Prostate gland (tissue), 2 donors: ENCODE measurements at places on chromosomes 3 and 15.

DNA sequence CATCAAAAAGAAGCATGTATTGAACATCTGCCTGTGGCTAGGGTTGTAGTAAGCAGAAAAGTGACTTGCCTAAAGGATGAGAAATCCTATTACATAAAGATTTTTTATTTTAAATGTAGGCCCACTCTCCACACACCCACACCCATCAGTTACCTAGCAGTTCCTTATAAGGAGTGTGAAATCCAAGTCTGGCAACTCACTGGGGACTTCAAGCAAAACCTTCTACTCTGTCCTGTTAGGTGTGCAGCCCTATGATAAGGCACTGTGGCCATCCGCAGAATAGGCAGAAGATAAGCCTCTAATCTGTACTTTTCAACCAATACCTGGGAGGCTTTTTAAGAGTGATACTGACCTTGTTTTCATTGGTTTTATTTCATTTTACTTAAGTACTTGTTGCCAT, 52.7 kb upstream of the TJP1 start:
- H3K4me1 ChIP-seq = peaks cover 9% of the 10 kb centered on the region
- H3K4me3 ChIP-seq = no peak overlapping the region
- H3K36me3 ChIP-seq = no peaks in the 10 kb centered on the region
- no peaks in the 10 kb centered on the region for H3K27me3 ChIP-seq
- no peak for DNase-seq

GRCh38 chr15:90807074-90807785, 61.2 kb upstream of the FURIN start:
- H3K4me3 ChIP-seq = no peak overlapping the region
- no peaks in the 10 kb centered on the region for H3K36me3 ChIP-seq
- no peak for DNase-seq
- H3K27me3 ChIP-seq = no peaks in the 10 kb centered on the region
- H3K4me1 ChIP-seq = no peaks in the 10 kb centered on the region

DNA sequence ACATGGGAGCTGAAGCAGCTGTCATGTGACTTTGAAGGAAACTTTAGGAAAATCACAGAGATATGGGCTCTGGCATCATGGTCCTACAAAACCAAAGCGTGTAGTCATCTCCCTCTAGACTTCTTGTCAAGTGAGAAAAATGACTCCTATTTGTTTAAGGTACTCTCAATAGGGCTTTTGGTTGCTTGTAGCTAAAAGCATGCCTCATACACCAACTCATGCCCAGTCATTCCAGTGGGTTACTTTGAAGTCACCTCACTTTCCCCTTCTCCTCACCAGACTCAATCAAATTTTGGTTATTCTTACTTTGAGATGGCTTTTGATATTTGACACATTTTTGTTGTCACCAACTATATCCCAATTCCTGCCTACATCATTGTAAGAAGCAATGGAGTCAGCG, 81.6 kb downstream of the BOC start:
- H3K27me3 ChIP-seq = no peaks in the 10 kb centered on the region
- no peak for DNase-seq
- H3K36me3 ChIP-seq = no peaks in the 10 kb centered on the region
- H3K4me3 ChIP-seq = no peak overlapping the region
- no peak overlapping the region for H3K27ac ChIP-seq

DNA sequence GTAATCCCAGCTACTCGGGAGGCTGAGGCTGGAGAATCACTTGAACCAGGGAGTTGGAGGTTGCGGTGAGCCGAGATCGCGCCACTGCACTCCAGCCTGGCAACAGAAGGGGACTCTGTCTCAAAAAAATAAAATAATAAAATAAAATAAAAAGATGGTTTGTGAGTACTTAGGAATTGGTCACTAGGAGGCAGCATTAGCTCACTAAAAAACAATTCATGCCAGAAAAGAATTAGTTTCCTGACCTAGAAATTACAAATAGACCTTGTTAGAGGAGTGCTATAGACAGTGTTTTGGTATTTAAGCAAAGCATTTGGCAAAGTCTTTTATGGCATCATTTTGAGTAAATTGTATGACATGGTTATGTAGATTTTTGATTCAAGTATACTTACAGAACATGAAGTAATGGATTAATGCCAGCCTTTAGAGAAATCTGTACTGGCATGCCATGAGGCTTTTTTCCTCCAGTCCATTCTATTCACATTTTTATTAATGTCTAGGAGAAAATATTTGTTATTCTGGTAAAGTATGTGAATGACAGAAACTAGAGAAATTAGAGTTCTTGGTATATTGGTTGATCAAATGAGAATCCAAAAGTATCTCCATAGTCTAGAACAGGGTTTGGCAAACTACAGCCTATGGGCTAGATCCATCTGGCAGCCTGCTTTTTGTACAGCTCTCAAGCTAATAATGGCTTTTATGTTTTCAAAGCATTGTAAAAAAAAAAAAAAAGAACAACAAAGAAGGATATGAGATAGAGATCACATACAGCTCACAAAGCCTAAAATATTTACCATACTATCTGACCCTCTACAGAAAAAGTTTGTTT, 81.6 kb downstream of the LRRC49 start:
- no peaks in the 10 kb centered on the region for H3K4me1 ChIP-seq
- H3K27ac ChIP-seq = no peak overlapping the region
- H3K4me3 ChIP-seq = no peak overlapping the region
- DNase-seq = no peak
- H3K36me3 ChIP-seq = no peaks in the 10 kb centered on the region
- no peaks in the 10 kb centered on the region for H3K27me3 ChIP-seq

- no peaks in the 10 kb centered on the region for H3K36me3 ChIP-seq
- H3K27me3 ChIP-seq = no peaks in the 10 kb centered on the region
- H3K4me1 ChIP-seq = no peaks in the 10 kb centered on the region
- H3K4me3 ChIP-seq = no peak overlapping the region
- H3K27ac ChIP-seq = no peak overlapping the region
Measured at GRCh38 chr15:38149315-38149714, 103.3 kb upstream of the SPRED1 start.

- no peaks in the 10 kb centered on the region for H3K36me3 ChIP-seq
- no peaks in the 10 kb centered on the region for H3K27me3 ChIP-seq
- no peak for DNase-seq
- no peak overlapping the region for H3K27ac ChIP-seq
- H3K4me3 ChIP-seq = no peak overlapping the region
Measured at GRCh38 chr3:52436500-52437149, 8.3 kb downstream of the SEMA3G start.

GRCh38 chr15:85324202-85324601, 56.2 kb upstream of the AKAP13 start:
- no peaks in the 10 kb centered on the region for H3K27me3 ChIP-seq
- no peaks in the 10 kb centered on the region for H3K4me1 ChIP-seq
- H3K27ac ChIP-seq = no peak overlapping the region
- DNase-seq = no peak
- H3K36me3 ChIP-seq = no peaks in the 10 kb centered on the region

GRCh38 chr15:79966634-79967297, 4.2 kb downstream of the BCL2A1 start:
- H3K27ac ChIP-seq = no peak overlapping the region
- no peaks in the 10 kb centered on the region for H3K27me3 ChIP-seq
- no peaks in the 10 kb centered on the region for H3K36me3 ChIP-seq

DNA sequence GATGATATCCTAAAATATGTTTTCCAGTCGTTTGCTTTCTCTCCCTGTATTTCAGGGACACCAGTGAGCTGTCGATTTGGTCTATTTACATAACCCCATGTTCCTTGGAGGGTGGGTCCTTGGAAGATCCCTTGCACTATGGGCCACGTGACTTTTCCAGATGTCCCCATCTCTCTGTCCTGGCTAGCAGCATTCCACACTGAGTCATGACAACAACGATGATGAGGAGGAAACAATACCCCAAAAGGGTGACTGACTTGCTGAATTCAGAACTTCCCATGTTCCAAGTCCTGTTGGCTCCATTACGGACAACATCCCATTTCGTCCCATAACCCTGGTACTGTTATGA, 134.3 kb downstream of the NSMCE3 start:
- DNase-seq = no peak
- H3K27me3 ChIP-seq = no peaks in the 10 kb centered on the region
- H3K4me1 ChIP-seq = no peaks in the 10 kb centered on the region

DNA sequence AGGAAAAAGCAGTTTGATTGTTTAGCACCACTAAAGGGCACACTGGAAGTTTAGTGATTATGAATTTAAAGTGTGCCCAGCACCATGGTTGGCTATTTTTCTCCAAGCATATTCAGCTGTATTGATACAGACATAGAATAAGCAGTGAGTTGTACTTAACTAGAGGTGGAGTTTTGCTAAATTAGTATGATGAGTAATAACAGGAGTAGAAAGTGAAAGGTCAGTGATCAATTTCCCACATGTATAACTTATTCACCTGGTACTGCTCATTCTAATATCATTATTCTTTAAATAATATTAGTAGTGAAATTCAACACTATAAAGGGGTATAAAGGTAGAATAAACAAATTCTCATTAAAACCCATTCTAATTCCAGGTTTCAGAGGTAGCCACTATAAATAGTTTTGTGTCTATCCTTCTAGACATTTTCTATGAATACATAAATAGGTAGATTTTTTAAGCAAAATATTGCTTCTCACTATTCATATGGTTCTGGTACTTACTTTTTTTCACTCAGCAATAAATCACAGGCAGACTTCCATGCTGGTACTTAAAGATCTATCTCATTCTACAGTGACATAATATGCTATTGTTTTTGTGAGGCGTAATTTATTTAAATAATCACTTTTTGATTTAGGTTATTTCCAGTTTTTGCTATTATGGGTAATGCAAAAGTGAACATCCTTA, 732.9 kb downstream of the VGLL3 start:
- no peak overlapping the region for H3K27ac ChIP-seq
- H3K4me1 ChIP-seq = no peaks in the 10 kb centered on the region
- no peaks in the 10 kb centered on the region for H3K36me3 ChIP-seq
- no peak overlapping the region for H3K4me3 ChIP-seq

- no peak for DNase-seq
- no peak overlapping the region for H3K4me3 ChIP-seq
- H3K27ac ChIP-seq = no peak overlapping the region
- H3K4me1 ChIP-seq = no peaks in the 10 kb centered on the region
- no peaks in the 10 kb centered on the region for H3K27me3 ChIP-seq
- H3K36me3 ChIP-seq = no peaks in the 10 kb centered on the region
Measured at GRCh38 chr3:179819379-179819778, 166.5 kb downstream of the USP13 start.

- DNase-seq = no peak
- H3K27ac ChIP-seq = no peak overlapping the region
- no peaks in the 10 kb centered on the region for H3K4me1 ChIP-seq
- H3K4me3 ChIP-seq = no peak overlapping the region
Measured at GRCh38 chr15:51955504-51955903, 16.1 kb downstream of the LEO1 start.

DNA sequence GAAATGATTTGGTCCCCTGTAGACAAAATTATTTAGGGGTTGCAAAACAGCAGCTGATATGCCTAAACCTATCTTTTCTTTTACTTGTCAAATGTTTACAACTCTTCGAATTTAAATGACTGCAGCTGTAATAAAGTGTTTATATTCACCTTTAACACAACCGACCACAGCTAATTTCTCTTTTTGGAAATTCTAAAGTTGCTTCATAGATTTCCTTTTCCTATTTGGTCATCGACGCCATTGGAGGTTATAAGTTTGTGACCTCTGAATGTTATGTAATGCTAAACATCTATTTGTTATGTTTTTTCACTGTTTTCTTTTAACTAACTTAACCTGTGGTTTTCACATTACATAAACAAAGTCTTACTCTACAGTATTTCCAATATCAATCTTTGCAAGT, 1094.9 kb upstream of the EPHA6 start:
- H3K27me3 ChIP-seq = no peaks in the 10 kb centered on the region
- H3K4me3 ChIP-seq = no peak overlapping the region
- DNase-seq = no peak
- H3K4me1 ChIP-seq = no peaks in the 10 kb centered on the region
- H3K36me3 ChIP-seq = no peaks in the 10 kb centered on the region
- no peak overlapping the region for H3K27ac ChIP-seq

- H3K36me3 ChIP-seq = no peaks in the 10 kb centered on the region
- DNase-seq = no peak
- no peaks in the 10 kb centered on the region for H3K27me3 ChIP-seq
- H3K4me1 ChIP-seq = no peaks in the 10 kb centered on the region
Measured at GRCh38 chr15:68537506-68537905, 41.3 kb upstream of the CORO2B start.

DNA sequence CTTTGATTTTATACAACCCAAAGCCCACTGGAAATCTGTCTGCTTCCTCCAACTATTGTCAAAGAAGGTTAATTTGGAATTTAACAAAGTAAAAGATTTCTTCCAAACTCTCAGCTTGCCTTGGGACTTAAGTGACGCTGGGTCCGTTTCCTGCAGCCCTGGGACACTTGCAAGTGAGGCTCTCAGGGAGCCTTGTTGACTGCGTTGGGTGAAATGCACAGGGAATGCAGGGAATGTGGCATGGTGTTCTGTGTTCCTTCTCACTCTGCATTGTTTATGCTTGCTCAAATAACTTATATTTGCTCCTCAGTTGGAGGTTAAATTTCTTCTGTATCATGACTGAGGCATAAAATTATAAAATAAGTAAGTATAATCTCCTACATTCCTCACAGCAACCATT, 60.9 kb upstream of the TJP1 start:
- no peak overlapping the region for H3K27ac ChIP-seq
- no peak for DNase-seq
- no peak overlapping the region for H3K4me3 ChIP-seq
- H3K4me1 ChIP-seq = no peaks in the 10 kb centered on the region
- no peaks in the 10 kb centered on the region for H3K36me3 ChIP-seq
- no peaks in the 10 kb centered on the region for H3K27me3 ChIP-seq

DNA sequence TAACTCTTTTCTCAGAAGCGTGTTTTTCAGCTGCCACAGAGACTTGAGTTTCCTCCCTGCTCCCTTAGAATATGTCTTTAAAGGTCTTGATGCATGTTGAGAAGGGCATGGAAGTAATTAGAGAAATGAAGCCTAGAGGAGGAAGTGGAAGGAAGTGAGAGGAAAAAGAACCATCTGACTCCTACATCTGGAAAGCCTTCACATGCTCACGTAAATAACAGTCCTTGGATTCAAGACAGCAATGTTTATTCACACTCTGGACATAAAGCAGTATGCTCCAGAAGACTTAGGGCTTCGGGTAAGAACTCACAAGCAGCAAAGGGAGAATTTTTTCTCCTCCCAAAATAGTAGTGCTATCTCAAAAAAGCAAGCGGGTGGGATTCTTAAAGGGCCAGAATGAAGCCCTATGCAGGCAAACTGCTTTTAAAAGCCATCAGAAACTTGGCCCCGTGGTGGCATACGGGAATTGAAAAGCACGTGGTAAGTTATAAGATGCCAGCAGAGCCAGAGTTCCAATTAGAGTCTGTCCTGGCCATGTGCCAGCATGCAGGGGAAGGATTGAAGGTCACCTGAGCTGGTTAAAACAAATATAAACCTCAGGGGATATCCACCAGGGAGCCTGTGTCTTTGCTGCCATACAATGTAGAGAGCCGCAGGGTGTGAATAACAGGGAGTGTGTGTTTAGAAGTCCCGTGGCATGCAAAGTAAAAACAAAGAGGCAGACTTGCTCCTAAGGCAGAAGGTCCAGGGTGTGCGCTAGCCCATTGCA, 380.8 kb upstream of the NDN start:
- H3K27me3 ChIP-seq = no peaks in the 10 kb centered on the region
- H3K27ac ChIP-seq = no peak overlapping the region
- H3K4me1 ChIP-seq = no peaks in the 10 kb centered on the region
- no peak for DNase-seq
- no peaks in the 10 kb centered on the region for H3K36me3 ChIP-seq
- no peak overlapping the region for H3K4me3 ChIP-seq
